Upper lobe of left lung (tissue), 6 donors: ENCODE measurements at places on chromosomes 12 and 14.

DNA sequence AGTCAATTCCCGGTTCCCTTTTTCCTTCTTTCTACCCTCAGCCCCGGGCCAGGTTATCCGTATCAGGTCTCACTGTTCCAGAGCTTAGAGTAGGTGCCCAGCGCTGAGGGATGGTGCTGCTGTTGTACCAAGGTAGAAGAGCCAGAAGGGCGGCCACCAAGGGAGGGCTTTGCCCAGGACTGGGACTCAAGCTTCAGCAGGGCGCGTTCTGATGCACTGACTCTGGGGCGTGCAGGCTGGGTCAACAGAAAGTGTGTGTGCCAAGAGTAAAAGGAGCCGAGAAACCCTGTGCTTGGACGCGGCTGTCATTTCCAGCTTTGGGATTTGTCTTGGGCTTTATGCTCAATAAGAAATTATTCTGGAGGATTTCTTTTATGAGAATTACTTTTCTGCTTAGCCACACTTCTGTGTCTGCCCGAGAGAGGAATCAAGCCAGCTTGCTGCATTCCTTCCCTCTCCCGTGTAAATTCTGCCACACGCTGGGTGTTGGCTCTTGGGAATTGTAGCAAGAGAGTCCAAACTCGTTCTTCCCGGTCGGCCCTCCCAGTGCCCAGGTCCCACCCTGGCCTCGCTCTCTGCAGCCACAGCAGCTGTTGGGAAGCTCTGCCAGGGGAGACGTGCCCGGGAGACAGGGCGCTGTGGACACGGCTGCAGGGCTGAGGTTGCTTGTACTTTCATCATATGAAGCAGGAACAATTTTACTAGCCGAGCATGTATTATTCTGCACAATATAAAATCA lies 98.0 kb downstream of the FBXL14 start:
- no peak for DNase-seq

GRCh38 chr12:106801167-106801708 lies 26.8 kb downstream of the RIC8B start:
- DNase-seq = no peak

- no peak for DNase-seq
Measured at GRCh38 chr12:1108276-1108675, 117.3 kb downstream of the ERC1 start.

GRCh38 chr12:132084621-132085290 lies 59.4 kb downstream of the DDX51 start:
- DNase-seq = peak; percentile 82

GRCh38 chr14:99908653-99909250 lies 115.5 kb downstream of the EML1 start:
- no peak for DNase-seq

DNA sequence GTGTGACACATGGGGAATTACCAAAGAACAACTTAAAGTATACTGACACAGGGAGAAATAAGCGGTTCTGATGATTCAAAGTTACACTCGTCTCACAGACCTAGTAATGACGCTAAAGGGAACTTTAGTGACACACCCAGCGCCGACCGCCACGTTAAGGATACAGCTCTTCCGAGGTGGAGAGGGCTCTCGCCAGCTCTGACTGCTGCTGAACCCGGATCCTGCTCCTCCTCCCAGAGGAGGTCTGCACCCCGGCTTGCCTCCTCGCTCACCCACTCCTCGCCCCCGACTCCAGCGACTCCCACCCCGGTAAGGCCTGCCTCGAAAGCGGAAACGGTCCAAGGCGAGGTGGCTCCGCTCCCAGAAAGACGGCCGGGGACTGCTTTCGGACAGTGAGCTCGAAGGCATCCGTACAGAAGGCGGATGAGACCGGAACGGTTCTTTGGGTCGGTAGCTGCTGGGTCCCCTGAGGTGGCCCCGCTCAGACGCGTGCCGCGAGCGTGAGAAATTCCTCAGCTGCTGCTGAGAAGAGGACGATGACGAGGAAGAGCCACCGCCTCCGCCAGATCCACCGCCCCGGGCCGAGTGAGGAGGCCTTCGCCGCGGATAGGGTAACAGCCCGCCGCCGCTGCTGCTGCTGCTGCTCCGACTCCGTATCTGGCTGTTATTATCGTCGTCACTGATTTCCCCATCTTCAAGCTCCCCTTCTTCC lies 643 bp downstream of the ZFC3H1 start:
- peak; percentile 92 for DNase-seq
